ENCODE measurements at places on chromosomes 5 and 9.

GRCh38 chr5:138252944-138253343 is 21.5 kb downstream of the GFRA3 start:
- no peak for DNase-seq

GRCh38 chr5:10668697-10669096 is 92.3 kb downstream of the DAP start:
- no peak for DNase-seq

DNA sequence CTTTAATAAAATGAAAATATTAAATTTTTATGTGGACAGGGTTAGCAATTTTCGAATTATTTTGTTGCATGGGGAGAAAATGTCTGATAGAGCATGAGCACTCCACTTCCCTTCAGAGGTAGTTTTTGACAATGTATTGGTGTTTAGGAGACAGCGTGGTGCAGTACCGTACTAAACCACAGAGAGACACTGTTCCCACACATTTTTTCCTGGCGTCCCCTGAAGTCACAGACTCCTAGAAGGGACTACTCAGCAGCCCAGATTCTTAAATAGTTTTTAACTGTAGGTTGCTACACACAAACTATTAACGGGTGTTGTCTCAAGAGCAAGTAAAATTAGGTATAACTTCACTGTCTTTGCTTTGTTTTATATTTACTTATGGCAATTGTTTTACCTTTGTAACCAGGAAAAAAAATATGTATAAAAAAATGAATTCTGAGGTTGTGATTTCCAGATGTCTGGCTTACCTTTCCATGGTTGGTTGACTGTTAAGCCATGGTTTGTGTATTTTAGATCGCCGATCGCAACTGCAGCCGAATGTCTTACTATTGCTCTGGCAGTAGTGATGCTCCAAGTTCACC is 171.2 kb downstream of the DOCK8 start:
- no peak for DNase-seq

DNA sequence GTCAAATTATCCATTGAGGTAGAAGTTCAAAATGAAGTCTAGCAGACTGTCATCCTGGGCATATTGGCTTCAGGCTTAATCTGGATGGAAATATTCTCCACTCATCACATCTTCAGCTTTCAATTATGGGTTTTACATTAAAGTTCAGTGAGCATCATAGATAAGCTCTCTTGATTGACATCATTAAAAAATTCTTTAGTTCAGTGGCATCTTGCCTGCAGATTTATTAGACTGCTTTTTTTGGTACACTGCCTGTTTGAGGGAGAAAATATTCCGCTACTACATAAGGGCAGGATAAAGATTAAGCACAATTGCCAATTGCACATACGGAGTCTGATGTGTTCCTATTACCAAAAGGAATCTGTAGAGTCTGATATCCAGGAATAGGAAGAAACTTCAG is 2353.8 kb downstream of the MAT2B start:
- no peak for DNase-seq

DNA sequence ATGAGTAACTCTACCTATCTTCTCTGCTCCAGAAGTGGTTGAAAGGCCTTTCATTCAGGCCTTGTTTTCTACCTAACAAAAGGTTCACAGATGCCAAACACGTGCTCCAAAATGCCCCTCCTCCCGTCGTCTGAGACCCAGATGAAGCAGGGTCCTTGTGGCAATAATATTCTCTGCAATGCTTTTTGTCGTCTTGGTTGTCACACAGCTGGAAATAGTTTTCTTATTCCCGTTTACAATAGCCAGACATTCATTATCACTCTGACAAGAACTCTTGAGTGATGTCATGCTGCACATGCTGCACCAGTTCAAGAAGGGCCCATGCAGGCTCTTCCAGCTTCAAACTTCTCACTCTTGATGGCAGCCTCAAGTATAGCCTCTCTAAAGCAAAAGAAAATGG is 7.8 kb downstream of the LPAR1 start:
- no peak for DNase-seq

GRCh38 chr9:127076860-127077643 is 45.4 kb downstream of the ANGPTL2 start:
- no peak for DNase-seq

- DNase-seq, result no peak
These were observed 249.5 kb downstream of the PRELID2 start for GRCh38 chr5:145585443-145586148.

All from activated CD8-positive, alpha-beta memory T cell treated with anti-CD3 and anti-CD28 coated beads for 4 hours (primary cell).